Glutamatergic neuron (in vitro differentiated cells): ENCODE measurements at places on chromosomes 3 and 15.

- no peak for DNase-seq
These were observed 44.4 kb upstream of the GALNT15 start for GRCh38 chr3:16130066-16130465.

DNA sequence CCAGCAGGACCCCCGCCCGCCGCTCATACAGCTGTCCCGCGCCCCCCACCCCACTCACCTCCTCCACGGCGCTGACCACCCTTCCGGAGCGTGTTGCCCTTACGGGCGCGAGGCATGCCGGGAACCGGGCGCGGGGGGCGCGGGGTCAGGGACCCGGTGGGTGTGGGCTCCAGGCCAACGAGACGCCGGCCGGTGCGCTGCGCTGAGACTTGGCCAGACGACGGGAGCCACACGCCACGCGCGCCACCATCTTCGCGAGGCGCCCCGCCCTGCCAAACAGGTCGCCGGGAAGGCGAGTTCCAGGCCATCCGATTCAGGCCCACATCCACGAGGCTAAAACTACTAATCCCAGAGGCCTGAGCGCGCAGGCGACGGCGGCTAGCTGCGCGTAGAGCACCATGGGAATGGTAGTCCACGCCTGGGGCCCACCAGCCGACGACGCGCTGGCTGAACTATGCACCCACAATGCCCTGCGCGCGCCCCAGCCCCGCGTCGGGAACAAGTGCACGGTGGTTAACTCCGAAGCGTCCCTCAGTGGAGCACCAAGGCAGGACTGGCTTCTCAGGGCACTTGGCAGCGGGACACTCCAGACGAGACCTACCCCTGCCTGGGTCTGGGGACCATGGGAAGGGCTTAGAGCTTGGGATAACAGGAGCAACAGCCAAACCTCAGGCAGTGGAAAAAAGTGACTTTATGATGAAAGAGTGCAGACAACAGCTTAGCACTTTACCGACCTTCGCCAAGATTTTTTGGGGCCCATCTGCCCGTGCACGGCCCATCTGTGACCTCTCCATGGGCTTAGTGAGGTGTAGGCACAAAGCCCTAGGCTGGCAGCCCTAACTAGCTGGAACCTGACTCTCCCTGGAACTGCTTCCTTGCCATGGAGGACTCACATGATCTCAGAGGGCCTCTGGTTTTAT, at the start of gene IFRD2:
Gene IFRD2, minus strand, starts transcription at position 271 of the 920 bp plus-strand sequence. Its CDS starts 155 bp downstream, at position 116.
- DNase-seq, result peak; percentile 95

DNA sequence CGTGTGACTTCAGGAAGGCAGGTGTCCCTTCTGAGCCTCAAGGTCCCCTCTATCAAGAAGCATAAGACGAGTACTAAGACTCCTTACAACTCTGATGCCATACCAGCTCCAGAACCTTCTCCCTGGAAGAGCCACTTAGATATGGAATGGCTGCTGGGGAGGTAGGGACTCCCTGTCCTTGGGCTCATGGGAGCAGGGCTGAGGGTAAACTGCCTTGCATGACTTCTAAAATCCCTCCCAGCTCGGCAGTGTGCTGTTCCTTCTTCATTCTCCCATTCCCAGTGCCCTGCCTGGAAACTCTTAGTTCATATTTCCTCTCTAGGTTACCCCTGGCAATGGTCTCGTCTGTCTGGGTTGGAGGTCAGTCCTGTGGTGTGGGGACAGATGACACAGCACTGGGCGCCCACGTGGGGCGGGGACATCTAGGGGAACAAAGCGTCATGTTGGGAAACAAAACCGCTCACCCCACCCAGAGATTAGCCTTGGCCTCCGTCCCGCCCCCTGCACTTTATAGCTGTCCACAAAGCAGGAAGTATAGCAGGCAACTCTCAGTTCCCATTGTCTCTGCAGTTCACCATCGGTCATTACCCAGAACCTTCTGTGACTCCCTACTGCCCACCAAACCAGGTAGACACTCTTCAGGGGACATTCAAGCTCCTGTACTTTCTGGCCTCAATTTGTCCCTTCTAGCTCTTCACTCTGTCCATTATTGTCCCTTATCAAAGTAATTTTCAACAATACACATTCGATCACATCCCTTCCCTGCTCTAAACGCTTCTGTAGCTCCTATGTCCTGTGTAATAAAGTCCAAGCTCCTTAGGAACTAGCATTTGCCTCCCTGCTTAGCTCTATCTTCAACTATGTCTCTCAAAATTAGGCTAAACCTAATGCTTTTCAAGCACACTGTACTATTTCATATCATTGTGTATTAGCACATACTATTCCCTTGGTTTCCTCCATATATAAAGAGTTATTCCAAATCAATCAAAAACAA, 73.8 kb downstream of the IQSEC1 start:
- DNase-seq, result no peak

DNA sequence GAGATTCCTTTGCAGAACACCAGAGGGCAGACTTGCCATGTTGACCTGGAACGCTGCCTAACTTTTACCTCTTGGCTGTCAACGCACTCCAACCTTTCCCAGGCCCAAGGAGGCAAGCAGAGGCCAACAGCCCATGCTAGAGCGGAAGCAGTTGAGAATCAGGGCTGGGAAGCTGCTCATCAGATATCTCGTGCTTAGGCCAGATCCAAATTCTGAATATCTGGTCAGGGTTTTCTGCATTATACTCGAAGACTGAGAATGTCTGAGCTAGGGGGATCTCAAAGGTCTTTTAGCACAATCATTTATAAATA, 2.5 kb downstream of the XIRP1 start:
- DNase-seq, result peak; percentile 63

- DNase-seq, result no peak
These were observed 83.5 kb downstream of the IGF1R start for GRCh38 chr15:98731712-98732450.

- DNase-seq, result no peak
These were observed 9.6 kb downstream of the EMC3 start for GRCh38 chr3:9976721-9977709.

DNA sequence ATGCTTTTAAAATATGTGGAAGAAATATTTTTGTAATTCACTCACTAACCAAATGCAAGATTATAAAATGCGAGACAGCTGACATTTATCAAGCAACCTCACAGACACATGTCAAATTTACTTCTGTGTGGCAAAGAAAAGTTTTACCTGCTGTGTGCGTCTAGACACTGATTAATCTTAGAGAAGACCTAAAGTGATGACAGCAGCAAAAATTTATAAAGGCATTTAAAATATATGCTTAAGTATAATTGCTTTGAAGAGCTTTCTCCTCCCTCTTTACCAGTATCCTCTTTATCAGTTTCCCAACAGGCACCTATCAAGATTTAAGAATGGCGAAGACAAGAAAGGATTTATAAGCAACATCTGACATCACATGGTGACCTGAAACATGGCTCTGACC, 37.3 kb downstream of the UBP1 start:
- no peak for DNase-seq

- DNase-seq, result no peak
These were observed 14.5 kb upstream of the ISLR start for GRCh38 chr15:74158855-74159650.

DNA sequence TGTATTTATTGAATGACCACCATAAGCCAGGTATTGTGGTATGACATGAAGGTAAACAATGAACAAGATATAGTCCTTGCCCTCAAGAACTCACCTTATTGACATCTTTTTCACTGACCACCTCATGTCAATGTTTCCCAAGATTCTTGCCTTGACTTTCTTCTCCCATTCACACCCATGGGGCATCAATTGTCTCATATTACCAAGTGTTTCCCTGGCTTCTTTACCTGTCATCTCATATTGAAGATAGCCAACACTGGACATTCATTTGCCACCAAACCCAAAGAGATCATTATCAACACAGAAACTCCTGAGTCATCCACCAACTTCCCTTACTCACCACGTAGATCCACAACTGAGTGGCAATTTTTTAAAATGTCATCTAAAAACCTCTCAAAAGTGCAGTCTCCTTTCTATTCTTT, 2.2 kb downstream of the EFHB start:
- DNase-seq, result no peak

- no peak for DNase-seq
These were observed 253.7 kb downstream of the GAP43 start for GRCh38 chr3:115876876-115877614.

DNA sequence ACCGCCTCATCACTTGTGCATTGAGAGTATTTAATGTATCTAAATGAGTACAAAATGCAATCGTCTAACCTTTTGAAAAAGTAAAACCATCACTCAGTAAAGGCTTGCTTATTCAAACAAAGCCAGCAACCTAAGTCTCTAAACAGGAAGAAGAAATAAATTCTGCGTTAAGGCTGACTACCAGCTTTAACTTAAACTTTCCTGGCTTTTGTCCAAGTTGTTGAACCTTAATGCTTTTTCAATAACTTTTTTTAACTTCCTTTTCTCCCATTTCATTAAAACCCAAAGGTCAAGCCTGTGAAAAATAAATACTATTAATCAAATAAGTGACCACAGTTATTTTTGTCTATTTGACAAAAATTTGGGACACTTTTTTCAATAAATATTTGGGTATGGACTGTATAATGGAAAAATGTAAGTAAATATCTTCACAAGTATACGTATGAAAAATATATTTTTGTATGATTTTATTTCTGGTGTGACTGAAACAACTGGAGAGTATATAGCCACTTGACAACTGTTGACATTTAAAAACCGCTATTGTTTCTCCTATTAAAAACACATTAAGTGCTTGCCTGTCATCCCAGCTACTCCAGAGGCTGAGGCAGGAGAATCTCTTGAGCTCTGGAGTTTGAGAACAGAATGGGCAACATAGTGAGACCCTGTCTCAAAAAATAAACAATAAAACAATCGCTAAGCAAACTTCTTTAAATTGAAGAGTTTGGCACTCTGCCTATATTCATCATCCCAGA, 2.9 kb downstream of the KLHL24 start:
- no peak for DNase-seq

GRCh38 chr3:27643355-27643754, 78.8 kb downstream of the EOMES start:
- DNase-seq, result no peak

DNA sequence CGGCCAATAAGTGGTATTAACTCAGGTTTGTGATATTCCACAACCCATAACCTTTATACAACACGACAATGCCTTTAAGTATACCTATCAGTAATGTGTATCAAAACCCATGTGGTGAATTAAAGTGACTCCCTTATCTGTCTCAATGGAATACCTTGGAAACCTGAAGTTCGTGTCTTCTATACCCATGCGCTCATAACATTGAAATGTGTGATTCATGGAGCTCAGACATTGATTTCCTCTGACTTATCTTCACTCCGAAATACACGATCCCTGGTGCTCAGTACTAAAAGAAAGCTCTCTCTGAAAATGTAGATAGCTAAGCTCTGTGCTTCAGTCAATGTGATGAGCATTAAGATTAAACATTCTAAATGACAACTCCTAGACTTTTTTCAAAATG, 140.3 kb downstream of the TBC1D5 start:
- no peak for DNase-seq

GRCh38 chr15:42313463-42313862, 40.2 kb upstream of the TMEM87A start:
- no peak for DNase-seq

DNA sequence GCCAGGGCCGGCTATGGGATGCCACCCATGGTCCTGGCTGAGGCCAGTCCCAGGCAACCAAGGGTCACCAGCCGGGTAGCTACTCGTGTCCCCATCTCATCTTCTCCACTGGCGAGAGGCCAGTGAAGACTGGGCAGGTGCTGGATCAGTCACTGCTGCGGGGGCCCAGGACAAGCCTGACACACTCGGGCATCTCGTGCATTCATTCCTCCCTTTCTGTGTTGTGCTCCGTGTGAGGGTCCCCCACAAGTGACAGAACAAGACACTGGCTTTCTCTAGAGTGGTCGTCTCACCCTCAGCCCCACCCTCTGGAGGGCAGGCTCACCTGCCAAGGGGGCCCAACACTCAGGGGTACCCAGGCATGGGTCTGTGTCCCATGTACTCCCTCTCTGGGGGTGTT, 48.4 kb downstream of the ROPN1B start:
- no peak for DNase-seq

DNA sequence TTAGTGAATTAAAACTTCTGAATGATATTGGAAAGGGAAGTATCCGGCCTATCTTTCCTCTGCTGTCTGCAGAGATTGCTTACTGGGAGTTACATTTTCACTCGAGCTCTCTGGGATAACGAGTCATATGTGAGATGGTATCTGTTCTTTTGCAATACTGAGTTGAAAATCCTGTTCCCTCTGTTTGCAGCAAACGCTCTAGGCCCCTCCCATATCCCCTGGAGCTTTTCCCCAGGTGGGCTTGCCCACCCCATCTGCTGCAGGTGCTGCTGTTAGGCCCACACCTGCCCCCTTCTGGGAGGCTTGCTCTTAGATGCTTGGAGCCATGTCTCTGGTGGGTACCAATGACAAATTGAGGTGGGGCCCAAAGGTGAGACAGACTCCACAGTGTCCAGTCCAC, 42.7 kb upstream of the MTMR10 start:
- no peak for DNase-seq

DNA sequence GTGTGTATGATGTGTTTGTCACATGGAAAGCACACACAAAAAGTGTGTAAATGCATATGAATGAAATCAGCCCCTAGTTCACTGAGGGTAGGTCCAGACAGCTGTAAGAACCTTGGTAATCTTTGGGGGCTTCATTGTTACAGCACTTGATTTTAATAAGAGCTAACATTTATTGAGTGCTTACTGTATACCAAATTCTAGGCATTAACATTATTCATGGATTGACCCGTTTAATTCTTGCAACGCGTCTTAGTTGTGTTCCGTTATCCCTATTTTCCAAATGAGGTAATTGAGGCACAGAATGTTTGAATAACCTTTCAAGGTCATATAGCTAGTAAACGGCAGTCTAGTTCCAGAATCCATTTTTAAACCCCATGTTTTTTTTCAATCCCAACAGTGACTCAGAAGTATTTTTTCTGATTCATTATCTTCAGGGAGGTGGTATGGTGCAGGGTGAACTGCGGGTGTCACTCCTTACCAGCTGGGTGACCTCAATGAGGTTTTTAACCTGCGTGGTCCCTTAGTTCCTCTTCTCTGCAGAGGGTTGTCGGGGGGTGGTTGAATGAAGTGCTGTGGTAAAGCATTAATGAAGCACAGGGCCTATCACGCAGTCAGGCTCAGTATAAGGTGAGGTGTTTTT, 14.2 kb downstream of the RAB8B start:
- DNase-seq, result no peak

- no peak for DNase-seq
These were observed 1.1 kb upstream of the MAGEF1 start for GRCh38 chr3:184713040-184713355.

- no peak for DNase-seq
These were observed 207.9 kb upstream of the SLC2A2 start for GRCh38 chr3:171234298-171235010.

DNA sequence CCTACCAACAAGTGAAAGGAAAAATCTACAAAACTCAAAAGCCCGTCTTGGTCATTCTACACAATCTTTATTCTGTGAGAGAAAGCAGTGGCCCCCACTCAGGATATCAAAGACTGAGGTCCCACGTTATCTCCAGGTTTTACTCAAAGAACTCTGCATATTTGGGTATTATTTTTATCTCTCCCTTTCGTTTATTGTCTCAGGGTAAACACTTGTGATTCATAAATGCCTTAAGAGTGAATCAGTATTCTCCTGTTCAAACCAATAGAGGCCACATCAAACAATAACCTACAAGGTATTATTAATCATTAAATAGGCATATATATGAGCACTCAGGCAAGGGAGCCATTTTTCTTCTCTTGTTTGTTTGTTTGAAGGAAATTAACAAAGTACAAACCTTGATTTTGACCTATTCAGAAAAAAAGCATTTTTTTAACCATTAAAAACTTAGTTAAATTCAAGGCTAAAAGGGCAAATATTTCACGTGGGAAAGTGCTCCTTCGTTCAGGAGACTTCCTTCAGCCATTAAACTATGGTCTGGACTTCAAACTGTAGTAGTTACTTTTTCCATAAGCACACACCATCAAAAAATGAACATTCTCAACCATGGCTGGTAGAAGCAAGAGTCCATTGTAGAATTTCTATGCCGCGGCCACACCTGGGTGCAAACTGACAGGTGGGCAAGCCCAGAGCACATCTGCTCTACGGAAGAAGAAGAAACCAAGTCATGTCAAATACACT, 13.9 kb upstream of the HES1 start:
- no peak for DNase-seq
